ENCODE measurements at places on chromosomes 1 and 21.

- no peak for DNase-seq
Observed at GRCh38 chr1:181990728-181991127, 70.8 kb downstream of the ZNF648 start.

DNA sequence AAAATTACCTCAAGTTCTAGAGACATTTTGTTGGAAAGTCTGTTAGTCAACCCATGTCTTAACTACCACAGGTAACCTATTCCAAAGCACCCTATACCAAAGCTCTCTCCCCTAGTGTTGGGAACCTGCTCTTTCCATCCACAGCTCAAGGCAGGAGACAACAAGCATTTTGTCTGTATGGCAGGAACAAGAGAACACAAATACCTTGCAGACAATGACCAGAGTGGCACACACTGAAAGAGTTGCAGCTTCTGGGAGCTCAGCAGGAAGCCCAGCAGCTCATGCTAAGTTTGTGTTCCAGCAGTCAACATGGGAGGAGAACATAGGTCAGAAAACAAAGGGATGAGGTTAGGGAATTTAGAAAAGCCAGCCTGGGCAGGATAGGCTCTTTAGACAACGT lies 300.8 kb downstream of the HHIPL2 start:
- no peak for DNase-seq

DNA sequence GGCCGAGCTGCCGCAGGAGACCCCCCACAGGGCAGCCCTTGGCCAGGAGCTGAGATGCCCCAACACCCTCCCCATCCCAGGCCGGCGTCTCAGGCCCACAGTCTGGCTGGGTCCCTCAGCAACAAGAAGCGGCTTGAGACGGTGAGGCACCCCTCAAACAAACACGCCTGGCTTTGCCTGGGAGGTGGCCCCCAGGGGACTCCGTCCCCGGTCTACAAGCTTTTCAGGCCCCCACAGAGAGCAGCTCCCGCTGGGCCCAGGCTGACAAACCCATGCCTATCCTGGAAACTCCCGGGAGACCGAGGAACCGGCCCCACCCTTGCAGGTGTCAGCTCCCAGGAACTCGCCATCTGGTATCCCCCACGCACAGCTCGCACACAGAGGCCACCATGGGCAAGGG lies 67.0 kb downstream of the ARHGEF16 start:
- DNase-seq, result no peak

GRCh38 chr1:19347533-19348172 lies 35.5 kb downstream of the SLC66A1 start:
- no peak for DNase-seq

DNA sequence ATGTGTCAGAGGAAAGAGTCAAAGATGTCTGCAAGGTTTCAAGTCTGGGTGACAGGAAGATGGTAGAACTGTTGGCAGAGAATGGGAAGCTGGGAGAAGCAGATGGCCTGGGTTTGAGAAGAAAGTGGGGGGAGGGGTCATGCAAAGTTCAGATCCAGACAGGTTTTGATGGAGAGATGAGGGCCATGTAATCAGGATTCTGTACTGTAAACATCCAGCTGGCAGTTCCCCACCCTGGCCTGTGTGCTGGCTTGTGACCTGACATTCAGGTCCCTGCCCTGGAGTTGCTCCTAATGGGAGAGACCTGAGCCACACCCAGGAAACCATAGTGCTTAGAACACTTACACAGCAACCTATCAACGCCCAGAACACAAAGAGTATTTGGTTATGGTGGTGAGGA lies 15.6 kb upstream of the ETV3 start:
- no peak for DNase-seq

DNA sequence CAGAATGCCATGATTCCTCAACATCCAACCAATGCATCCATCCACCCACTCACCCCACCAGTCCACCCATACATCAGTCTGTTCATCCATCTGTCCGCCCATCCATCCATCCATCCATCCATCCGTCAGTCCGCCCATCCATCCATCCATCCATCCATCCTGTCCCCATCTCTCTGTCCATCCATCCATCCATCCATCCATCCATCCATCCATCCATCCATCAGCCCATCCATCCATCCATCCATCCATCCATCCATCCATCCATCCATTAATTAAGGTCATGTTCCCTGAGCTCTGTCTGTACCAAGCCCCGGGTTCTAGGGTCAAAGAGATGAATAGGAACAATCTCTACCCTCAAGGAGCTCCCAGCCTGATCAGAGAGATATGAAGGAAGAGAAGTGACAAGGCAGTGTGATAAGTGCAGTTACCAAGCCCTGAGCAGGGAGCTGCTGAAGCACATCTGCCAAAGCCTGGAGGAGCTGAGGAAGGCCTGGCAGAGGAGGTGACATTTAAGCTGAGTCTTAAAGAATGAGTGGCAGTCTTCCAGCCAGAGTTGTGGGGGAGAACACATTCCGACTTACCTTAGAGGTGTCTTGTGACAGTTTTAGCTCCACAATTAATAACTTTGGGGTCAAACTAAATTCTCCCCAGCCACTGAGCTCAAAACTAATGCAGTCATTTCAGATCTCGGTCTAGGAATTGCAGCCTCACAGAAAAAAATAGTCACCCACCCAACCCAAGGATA lies 47.9 kb downstream of the GRIK3 start:
- DNase-seq, result no peak

GRCh38 chr1:11764115-11764514 lies 2.1 kb downstream of the C1orf167 start:
- DNase-seq, result no peak

- no peak for DNase-seq
Observed at GRCh38 chr1:192539297-192540092, 36.1 kb upstream of the RGS1 start.

DNA sequence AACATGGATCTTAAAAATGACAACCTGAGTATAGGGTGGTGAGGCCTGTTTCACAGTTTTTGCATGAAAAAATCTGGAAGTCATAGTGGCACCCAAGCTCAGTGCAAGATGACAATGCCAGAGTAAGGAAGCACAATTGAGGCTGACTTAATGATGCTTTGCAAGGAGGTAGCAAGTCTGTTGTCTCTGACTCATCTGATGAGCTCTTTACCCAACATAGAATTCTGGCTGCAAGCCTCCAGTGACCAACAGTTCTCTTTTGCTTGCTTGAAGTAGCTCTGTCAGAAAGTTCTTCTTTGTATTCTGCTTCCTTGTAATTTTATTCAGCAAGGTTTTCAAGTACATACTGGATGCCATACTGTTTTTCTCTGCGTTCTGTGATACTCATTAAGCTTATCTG lies 117.1 kb downstream of the FOXD2 start:
- DNase-seq, result no peak

DNA sequence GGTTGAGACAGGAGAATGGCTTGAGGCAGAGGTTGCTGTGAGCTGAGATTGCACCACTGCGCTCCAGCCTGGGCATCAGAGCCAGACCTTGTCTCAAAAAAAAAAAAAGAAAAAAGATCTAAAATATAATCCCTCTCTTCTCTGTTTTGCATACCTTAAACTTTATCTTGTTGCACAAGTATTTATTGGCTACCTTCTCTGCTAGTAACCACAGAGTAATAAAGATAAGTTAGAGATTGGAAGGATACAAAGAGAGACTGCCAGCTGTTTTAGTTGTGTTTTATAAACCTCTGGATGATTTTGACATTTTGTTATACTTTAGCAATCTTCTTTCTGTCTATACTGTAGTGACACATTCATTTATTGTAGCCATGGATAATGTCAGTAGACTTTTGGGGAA lies 27.7 kb downstream of the AGO3 start:
- DNase-seq, result no peak
